ENCODE measurements at places on chromosomes 7 and 10.
A peak's percentile ranks its signal among the peaks of the same experiment; 100 is the strongest.

GRCh38 chr10:52438119-52438518, 124.0 kb downstream of the DKK1 start:
- DNase-seq: no peak

DNA sequence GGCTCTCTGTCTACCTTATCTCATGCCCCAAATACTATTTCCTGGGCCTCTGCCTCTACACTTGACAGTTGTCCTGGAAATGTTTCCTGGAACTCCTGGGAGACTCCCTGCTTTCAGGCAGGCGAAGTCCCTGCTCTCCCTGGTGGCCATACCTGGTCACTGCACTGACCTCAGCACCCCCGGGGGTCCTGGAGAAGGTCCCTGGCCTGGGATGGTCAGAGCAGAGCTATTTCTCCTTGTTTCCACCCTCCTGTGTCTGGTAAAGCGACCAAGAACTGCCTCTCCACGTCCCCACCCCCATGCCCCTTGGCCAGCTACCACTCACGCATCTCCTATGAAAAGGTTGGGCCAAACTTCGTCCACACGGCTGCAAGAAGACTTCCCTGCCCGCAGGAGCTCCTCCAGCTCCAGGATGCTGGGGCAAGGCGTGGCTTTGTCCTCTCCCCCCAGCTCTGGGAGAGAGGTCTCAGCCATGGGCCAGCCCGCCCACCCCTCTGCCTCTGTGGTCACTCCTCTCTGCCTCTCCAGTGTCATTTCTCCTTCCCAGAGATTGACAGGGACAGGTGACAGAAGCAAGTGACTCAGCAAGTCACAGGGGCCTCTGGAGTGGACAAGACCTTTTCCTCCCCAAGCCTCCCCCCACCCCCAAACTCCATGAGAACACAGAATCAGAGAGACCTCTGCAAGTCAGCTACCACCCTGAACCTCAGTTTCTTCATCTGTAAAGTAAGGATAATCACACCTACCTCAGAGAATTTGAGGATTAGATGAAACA, 2.6 kb upstream of the SAMD8 start:
- DNase-seq: no peak

DNA sequence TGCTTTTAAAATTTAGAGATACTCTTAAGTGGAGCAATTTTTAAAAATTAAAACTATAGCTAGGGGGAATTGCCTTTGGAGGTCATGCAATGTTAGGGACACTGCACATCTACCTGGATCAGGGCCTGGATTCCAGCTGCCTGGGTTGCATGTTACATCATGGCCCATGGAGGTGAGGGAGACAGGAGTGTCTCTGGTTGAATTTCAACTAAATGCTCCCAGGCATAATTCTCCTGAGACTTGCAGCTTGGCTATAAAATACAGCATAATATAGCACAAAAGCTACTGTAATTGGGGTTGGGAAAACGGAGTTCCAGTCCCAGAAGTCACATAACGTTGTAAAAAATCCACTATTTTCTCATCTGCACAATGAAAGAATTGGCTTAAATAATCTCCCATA, 782.5 kb downstream of the LRMDA start:
- DNase-seq: no peak

- DNase-seq: no peak
Observed at GRCh38 chr10:132816718-132817117, 30.8 kb upstream of the NKX6-2 start.

DNA sequence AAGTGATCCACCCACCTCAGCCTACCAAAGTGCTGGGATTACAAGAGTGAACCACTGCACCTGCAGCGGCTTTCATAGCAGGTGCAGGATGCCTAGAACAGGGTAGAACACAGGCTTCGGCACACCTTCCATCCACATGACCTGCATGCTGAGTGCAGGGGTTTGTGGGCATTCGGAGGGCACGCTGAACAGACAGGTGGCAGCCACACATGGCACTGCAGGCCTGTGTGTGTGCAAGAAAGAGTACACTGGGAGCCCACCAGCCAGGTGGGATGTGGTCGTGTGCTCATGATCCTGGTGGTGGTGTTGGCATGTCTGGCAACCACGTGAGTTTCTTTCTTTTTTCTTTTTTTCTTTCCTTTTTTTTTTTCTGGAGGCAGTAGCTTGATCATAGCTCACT, 38.4 kb downstream of the GRID2IP start:
- DNase-seq: no peak

GRCh38 chr7:78095549-78095948, 297.0 kb downstream of the PHTF2 start:
- no peak for DNase-seq

DNA sequence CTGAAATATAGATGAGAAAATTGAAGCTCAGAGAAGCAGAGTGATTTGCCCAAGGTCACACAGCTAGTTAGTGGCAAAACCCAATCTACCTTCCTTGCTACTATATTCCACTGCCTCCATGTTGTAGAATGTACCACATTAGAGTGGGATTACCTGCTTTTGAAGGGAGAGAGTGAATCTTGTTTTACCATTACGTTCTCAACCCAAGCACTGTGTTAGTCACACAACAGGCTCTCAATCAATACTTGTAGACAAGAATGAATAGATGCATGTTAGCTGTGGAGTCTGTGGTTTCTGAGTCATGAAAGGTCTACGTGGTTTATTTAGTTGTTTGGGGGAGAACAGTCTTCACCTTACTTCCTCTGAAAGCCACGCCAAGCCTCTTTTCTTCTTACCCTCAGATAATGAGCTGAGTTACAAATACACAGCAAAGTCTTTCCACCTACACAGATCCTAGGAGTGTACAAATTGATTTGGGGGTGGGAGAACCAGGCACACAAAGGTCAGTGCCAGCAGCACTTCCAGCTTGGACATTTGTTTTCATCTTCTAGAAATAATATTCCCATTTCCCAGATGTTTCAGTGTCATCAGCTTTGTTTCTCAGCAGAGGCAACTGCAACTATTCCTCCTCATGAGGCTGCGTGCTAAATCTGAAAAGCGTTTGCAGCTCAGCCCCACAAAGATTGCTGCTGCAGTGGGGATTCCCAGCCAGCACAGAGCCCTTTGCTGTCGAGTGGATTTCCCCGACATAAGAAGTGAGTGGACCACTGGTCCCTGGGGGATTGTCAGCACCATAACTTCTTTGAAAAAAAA, 71.5 kb upstream of the ADO start:
- DNase-seq: no peak

DNA sequence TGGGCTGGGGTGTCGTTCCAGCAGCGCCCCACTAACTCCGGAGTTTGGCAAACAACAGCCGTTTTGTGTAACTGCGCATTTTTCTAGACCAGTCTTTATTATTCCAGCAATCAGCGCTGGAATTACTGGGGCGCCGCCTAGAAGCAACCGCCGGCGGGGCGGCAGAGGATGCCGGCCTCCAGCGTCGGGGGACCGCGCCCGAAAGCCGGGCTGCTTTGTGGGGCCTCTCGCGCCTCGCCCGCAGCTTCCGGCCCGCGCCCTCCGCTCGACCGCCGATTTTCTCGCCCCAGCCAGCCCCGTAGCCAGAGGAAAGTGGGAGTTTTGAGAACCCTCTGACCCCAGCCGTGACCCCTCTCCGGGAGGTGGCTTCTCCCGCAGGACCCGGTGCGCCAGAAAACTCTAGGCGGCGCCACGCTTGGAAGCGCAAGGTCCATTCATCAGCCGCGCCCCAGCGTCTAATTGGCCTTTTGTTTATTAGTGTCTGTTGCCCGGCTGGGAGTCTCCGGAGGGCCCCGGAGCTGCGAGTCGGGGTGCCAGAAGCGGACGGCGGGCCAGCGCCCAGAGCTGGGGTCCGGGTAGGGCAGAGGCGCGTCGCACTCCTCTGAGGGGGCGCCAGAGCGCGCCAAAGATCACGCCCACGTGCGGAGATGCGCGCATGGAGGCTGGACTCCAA, 10.7 kb downstream of the EMX2 start:
- DNase-seq: no peak

GRCh38 chr7:2008101-2008935, 224.4 kb downstream of the MAD1L1 start:
- DNase-seq: no peak

DNA sequence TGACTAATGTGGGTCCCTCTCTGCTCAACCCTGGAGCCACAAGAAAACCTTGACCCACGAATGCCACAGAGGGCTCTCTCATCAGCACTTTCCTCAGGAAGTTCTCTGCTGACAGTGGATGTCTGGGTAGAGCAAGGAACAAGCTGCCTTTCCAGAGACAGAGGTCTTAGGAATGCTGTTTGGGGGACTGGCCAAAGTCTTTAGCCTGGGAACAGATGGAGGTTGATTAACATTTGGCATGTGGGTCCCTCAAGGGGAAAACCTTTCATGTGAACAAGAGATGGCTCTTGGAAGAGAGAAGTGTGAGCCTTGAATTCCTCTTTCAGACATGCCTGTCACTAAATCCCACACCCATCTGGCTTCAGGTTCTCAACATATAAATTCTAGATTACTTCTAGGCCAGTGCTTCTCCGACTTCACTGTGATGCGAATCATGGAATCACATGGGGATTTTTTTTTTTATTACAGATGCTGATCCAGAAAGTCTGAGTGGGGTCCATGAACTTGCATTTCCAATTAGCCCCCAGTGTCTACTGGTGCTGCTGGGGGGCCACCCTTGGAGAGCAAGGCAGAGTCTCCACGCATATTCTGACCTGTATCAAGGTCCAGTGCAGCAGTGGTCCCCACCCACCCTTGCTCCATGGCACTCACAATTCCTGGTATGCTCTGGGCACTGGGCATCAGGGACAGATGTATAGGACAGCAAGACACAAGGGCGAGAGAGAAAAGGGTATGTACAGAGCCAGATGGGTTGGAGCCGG, 360.4 kb downstream of the CXCL12 start:
- no peak for DNase-seq

DNA sequence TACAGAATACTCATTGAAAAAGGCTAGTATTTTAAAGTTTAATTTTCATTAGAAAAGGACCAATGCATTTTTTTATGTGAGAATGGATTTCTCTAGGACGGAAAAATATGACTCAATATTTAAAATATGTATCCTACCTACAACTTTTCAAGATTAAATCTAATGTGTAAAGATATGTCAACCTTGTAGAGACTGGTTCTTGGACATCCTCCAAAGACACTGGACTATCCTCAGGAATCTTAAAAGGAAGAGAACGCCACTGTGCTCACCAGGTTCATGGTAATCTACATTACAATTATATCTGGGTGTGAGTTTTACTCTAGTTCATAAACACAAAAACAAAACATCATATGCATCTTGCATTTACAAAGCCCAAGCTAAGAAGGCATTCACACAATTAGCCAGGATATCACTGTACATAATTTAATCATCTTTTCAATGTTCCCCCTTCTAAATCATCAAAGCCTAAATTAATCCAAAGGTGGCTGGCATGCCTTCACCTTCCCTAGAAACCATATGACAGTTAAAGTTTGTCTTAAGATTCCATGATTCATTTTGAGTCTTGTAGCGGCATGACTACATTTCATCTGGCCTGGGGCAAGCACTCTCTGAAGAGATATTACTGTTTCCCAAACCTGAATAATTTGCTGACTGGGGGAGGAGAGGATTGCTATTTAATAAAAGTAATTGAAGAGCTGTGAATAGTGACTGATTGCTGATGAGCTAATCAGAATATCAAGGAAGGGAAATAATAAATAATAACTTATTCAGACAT, 12.0 kb downstream of the SGCE start:
- DNase-seq: no peak

DNA sequence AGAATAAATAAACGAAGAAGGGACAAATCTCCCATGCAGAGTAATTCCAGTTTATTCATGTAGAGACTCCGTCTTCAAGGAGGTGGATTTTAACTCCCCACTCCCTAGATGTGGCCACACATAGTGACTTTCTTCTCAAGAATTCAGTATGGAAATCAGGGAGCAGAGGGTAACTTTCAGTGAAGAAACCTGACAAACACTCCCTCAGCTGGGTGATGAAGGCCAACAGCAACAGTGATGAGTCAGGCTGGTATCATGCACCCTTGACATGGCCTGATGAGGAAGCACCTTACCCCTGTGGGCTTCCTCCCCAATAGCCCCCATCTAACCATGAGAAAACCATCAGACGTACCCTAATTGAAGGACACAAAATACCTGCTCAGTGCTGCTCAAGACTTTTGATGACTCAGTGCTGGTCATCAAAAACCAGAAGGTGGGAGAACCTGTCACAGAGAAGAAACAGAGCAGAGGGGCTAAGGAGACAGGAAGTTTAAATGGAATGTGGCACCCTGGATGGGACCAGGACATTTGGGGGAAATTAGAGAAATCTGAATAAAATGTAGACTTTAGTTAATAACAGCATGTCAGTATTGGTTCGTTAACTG, 50.6 kb downstream of the ADAMTS14 start:
- DNase-seq: no peak

GRCh38 chr7:105766421-105767073, 109.9 kb downstream of the ATXN7L1 start:
- DNase-seq: no peak

- no peak for DNase-seq
Observed at GRCh38 chr10:88186335-88186734, 322.9 kb downstream of the PTEN start.

GRCh38 chr7:148609045-148609725, 18.6 kb downstream of the C7orf33 start:
- peak; percentile 37 for DNase-seq

GRCh38 chr7:156031679-156032478, 219.6 kb upstream of the SHH start:
- no peak for DNase-seq

- DNase-seq: no peak
Observed at GRCh38 chr10:36574207-36574606, 551.2 kb upstream of the ANKRD30A start.

DNA sequence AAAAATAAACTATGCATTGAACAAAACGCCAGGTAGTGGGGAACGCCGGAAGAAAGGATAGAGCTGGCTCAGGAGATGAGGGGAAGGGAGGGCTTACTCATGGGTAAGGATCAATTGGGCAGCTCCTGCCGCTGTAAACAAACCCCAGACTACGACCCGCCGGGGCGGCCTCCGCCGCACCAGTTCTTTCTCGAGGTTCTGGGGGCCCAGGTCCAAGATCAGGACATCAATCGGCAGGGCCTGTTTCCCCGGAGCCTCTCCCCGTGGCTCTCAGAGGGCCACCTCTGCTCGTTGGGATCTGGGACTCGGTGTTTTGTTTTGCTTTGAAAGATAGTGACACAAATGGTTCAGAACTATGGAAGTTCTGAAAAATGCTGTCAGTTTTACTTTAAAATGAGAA, 140.4 kb downstream of the ELFN1 start:
- no peak for DNase-seq

DNA sequence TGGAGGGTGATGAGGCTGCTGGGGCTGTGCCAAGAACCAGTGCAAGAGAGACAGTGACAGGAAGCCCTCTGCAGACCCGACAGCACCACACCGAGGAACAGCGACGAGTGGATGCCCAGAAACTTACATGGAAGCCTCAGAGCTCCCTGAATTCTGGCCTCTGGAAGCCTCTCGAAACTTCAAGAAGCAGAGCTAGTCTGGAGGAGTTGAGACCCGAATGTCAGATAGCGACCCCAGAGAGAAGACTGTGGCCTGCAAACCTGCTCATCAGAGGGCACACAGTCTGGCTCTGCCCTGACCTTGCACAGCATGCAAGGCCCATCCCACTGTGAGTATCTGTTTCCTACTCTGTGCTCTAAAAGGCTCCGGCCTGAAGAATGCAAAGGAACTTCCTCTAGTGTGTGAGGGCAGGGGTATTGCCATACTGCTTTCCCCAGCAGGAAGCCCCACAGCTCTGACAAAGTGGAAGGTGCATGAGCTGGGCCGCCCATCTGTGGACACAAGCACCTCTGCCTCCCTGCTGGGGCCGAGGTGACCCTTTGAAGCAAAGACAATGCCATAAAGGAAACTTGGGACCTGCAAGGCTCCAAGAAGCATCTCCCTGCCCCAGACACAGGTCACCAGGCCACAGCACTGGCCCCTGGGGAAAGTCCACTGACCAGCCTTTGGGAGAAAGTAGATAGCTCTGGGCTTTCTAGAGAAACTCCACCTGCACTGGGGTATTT, 10.5 kb upstream of the C10orf71 start:
- DNase-seq: no peak

GRCh38 chr7:1248143-1248915, 15.7 kb downstream of the UNCX start:
- DNase-seq: no peak
